ENCODE measurements at places on chromosomes 11 and 22.

- no peak for DNase-seq
Observed at GRCh38 chr11:50298182-50298988, 265.7 kb downstream of the OR4C45 start.

DNA sequence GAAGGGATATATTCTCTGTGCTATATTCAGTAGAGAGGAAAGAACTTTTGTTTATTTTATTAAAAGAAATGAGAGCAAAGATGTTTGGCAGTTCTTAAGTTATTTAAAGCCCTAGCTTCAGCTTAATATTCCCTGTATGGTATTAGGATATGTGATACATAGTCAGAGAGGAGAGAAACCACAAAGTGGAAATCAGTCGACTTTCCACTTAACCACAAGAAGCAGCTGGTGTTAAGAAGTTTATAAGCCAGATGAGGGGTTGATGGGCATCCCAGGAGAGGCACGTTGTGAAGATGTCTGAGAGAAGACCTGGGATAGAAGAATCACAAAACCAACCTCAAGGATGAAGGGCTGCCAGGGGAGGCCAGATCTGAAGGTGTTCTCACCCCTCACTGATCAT lies 23.3 kb upstream of the PHF21B start:
- no peak for DNase-seq

GRCh38 chr11:96179905-96180304 lies 163.1 kb downstream of the MAML2 start:
- DNase-seq = no peak

- no peak for DNase-seq
Observed at GRCh38 chr11:103465555-103466140, 356.4 kb downstream of the DYNC2H1 start.

DNA sequence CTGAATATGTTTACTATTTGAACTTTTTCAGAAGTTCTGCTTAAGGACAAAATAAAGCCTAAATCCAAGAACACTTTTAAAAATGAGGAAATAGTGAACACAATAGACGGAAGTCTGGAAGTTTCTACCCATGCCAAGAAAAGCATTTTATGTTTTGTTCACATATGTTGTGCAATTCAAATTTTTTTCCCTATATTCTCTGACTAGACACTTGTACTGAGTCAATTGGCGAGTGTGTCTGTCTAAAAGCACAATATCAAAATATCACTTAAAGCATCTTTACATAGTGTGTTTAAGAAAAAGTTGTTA lies 29.2 kb downstream of the INCENP start:
- no peak for DNase-seq

DNA sequence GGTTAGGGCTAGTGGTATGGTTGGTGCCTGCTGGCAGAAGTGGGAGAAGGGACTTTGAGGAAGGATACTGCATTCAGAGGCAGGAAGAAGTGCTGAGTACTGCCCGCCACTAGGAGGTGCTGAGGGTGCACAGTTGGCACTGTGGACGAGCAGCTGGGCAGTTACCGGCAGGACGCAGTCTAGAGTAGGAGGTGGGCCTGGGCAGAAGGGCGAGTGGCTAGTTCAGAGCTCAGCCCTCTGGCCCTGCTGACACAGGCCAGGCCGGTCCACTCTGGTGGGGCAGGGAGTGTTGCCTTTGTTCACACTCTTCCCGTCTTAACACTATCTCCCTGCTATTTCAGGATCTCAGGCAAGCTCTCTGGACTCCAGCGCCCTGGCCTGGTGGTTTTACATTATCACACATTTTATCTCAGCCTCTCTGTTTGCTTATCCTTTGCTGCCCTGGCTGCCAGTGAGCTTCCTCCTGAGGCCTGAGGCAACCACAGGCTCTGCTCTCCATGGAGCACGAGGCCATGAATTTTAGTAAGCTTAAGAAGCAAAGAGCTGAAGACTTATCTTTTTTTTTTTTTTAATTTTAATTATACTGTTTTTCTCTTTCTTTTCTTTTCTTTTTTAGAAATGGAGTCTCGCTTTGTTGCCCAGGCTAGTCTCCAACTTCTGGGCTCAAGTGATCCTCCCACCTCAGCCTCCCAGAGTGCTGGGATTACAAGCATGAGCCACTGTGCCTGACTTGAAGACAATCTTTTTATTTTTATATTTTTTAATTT lies 26.9 kb downstream of the SNAP29 start:
- DNase-seq = no peak

DNA sequence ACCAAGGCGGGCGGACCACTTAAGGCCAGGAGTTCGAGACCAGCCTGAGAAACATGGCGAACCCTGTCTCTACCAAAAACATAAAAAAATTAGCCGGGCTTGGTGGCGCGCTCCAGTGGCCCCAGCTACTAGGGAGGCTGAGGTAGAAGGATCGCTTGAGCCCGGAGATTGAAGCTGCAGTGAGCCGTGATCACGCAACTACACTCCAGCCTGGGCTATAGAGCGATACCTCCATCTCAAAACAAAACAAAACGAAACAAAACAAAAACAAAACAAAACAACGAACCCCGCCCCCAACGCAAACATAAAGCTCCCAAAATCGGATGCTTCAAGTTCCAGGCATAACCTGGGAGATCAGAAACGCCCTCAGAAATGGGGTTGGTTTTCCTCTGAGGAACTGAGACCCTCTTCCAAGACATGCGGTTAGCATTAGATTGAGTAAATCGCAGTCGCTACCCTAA lies 564 bp downstream of the LRRC51 start:
- no peak for DNase-seq
